Right kidney (tissue), 9 donors: ENCODE measurements at places on chromosomes 16 and 17.

GRCh38 chr17:73189417-73190099 lies 3.3 kb upstream of the COG1 start:
- no peak for DNase-seq

DNA sequence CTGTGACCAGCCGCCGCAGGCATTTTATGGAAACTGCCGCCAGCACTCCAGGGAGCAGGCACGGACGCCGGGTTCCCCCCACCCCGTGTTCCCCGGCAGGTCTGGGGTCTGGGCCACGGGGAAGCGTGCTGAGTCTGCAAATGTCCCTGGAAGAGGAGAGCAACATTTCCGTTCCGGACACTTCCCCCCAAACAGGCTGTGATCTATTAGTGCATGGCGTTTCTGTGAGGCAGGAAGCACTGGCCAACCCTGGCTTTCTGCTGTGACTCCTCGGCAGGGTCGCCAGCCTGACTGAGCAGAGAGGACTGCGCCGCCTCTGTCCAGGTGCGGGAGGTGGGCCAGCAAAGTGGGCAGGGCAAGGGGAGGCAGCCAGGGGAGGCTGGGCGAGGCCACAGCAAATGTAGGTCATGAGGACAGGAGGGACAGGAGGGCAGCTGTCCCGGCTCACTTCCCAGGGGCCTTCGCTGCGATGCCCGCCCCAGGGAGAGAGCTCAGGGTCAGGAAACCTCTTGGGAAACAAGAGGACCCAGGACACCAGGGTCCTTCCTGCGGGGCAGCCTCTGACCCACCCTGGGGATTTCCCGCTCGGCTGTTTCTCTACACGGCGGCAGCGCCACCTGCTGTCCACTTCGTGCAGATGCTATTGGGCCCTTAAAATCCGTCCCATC lies 9.5 kb downstream of the FOXF1 start:
- peak; percentile 57 for DNase-seq

DNA sequence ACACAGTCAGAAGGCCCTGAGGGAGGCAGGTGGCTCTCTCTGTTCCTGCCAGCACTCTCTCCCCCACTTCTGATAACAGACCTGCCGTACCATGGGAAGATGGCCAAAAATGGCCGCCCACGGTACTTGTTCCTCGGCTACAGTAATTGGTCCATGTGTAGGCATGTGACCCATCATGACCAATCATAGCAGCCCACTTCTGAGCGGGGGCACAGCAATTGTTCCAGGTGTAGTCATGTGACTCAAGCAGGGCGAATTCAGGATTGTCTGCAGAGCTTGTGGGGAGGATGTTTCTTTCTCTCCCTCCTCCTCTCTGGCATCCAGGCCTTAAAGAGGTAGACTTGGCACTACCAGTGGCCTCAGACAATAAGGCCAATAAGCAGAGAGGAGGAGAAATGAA lies 250.4 kb downstream of the MRTFB start:
- DNase-seq: no peak

- no peak for DNase-seq
Measured at GRCh38 chr17:29238133-29238850, 8.4 kb upstream of the CRYBA1 start.

- peak; percentile 82 for DNase-seq
Measured at GRCh38 chr17:49567871-49568694, 7.6 kb upstream of the NXPH3 start.

DNA sequence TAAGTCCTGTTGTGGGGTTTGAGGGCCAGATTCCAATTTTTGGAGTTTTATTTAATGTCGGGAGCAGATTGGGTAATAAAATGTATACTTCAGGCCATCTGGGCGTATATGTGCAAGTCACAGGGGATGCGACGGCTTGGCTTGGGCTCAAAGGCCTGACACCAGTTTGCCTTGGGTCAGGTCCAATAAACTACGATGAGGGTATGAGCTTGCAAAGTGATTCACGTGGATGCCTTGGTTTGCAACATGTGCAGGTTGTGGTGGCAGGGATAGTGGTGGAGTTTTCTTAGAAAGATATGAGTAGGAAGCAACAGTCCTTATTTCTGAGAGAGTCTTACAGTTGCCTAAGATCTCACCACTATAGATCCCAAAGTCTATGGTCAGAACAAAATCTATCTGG lies 157.0 kb upstream of the CDH11 start:
- DNase-seq: no peak

DNA sequence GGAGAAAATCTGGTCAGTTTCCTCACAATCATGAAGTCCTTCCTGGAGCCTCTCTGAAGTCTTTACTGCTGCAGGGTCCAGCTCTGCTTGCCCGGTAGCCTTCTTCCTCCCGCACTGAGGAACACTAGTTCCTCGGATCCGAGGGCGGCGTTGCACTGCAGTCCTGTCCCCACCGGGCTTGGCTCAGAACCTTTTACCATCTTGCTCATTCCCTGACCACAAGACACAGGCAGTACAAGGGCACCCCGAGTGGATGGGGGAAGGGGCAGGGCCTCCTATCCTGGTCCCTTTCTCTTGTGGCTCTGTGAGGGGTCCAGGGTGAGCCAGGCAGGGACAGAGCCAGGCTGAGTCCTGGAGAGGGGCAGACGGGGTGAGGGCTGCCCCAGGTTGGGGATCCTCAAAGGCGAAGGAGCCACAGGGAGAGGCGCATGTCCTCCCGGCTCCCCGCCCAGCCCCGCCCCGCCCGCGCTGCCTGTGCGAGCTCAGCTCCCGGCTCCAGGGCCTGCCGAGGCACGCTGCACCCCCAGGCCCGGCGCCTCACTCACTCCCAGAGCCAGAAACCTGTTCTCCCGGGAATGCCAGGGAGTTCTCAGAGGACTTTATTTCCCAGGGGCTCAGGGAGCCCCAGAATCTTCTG lies 1.5 kb downstream of the FOXN1 start:
- DNase-seq: no peak

- no peak for DNase-seq
Measured at GRCh38 chr17:73267648-73268537, 6.2 kb upstream of the CPSF4L start.

GRCh38 chr17:799261-799660 lies 17.1 kb downstream of the MRM3 start:
- no peak for DNase-seq

- no peak for DNase-seq
Measured at GRCh38 chr16:2429771-2430663, 770 bp downstream of the CCNF start.

DNA sequence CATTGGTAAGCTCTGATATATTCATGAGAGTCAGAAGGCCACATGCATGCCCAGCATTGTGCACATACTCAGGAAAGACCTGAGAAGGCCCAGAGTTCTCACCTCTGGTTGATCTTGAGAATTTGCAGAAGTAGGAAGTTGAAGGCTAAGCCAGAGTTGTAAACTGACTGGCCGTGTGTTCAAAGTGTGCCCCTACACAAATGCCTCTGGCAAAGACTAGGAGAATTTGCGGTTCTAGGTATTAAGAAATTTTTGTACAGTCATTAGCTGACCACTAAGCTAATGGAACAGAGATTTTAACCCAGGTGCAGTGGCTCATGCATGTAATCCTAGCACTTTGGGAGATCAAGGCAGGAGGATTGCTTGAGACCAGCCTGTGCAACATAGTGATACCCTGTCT lies 25.0 kb downstream of the FBXL20 start:
- no peak for DNase-seq

DNA sequence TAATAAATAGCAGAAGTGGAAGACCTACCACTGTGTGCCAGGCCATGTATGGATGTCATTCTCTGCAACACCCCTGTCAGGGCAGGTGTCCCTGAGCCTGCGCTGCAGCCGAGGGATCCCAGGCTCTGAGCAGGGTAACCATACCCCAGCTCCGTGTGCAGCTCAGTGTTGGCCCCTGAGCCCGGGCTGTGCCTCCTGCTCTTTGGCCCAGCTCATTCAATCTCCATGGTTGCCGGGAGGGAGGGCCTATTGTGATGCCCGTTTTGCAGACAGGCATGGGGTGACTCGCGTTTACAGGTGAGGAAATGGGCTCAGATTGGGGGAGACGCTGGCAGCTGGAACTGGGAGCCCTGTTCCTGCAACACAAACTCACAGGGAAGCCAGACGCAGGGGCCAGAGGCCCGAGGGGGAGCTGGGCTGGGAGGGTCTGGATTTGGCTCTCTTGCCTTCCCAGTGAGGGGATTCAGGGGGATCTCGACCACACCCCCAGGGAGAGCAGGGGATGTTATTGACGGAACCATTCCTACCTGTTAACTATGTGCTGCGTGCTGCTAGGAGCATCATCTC lies 190.5 kb downstream of the IRF8 start:
- DNase-seq: no peak

DNA sequence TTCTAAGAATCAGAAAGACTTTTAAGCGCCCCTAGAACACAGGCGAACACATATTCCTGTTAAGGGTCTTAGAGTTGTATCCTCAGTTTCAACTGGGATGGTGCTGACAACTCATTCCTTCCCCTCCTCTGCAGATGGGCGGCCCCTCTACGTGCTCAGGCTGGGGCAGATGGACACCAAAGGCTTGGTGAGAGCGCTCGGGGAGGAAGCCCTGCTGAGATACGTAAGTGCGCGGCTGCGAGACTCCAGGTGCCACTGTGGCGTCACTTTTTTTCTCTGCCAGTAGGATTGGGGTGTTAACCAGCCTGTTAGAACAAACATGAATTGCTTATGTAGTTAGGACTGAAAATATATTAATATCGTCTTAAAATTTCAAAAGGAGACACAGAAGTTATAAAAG lies 62.7 kb downstream of the SEC14L1 start:
- no peak for DNase-seq

DNA sequence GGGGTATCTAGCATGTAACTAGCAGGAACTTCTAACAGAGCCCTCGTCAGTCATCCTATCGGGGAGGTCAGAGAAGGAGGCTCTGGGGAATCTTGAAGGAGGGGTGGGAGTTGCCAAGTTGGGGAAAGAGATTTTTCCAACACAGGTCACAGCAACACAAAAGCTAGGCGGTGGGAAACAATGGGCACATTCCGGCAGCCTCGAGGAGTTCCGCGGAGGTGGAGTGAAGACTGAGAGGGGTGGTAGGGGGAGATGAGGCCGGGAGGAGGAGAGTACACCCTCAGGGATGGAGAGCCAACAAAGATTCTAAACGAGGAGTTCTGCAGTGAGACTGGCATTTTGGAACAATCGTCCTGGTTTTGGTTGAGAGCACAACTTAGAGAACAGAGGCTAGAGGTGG lies 13.5 kb upstream of the CALB2 start:
- no peak for DNase-seq

DNA sequence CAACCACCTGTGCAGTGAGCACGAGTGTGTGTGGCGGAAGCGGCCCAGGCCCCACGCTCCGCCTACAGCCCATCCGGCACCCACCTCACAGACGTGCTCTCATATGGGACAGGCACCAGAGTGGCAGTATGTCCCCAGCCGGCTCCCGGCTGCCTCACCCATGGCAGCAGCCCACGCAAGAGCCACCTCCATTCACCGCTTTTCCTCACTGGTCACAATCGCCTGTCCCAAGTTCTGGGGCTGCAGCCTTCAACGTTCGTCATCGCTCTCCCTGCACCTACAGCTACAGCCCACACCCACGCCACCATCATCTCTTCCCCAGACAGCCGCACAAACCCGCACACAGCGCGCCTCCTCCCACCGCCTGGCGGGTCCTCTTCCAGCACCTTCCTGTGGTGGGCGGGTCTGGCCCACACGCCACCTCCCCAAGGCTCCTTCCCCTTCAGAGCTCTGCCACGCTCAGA lies 17.5 kb upstream of the TRAP1 start:
- DNase-seq: no peak

DNA sequence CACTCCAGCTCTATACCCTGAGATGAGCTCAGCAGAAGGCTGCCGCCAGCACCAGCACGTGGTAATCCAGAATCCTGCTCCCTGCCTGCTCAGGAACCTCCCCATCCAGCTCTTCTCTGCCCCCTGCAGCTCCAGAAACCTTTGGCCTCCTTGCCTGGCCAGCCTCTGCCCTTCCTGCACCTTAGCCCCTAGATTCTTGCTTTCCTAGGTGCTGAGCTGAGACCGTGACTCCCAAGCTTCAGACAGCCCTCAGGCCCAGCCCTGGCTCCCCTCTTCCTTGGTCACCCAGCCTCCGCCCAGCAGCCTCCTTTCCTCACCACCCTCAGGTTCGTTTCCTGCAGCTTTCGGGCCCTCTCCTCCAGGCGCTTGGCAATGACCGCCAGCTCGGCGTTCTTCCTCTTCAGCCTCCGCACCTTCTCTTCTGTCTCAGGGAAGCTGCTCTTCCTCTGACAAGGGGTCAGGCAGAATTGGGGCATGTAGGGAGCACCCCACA lies 2.6 kb downstream of the TSPOAP1 start:
- DNase-seq: no peak

GRCh38 chr16:71777329-71777728 lies 31.3 kb downstream of the AP1G1 start:
- DNase-seq: no peak

DNA sequence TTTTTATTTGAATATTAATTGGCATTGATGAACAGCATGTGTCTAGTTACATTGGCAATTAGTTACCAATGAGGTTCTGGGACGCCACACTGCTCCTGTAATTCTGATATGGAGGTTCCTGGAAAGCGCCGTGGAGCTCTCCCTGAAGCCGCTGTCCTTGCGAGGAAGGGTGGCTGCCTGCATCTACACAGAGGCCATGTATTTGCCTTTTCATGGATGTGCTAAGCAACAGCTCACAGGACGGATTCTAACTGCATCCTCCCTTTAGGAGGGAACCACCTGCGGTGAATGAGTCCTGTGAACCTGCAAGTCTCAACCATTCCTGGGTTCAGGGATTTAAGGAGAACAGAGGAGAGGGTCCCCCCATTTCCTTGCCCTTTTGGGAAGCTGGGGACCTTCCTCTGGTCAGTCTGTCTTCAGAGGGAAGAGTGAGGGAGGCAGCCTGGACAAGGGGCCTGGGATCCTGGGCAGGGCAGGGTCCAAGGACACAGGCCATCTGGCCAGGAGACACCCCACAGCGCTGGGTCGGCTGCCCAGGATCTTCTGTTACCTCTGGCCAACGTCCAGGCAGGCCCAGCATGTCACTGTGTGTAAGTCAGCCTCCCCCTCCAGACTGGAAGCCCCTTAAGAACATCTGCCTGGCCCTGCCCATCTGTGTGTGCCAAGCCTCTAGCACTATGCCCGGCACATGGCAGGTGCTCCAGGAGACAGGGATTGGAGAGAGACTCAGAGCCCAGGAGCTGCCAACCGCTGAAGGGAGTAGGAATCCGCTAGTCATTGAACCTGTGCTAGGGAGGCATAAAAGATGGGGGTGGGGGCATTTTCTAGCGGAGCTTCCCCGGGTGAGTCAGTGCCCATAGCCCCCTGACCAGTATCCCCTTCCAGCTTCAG lies 314.1 kb upstream of the TNRC6C start:
- DNase-seq: no peak

GRCh38 chr16:66335704-66336329 lies 30.7 kb upstream of the CDH5 start:
- peak; percentile 31 for DNase-seq
